Activated T-helper 17 cell treated with anti-CD3 and anti-CD28 coated beads, Interleukin-2, amount 50 U/mL, for 72 hours (primary cell): ENCODE measurements at places on chromosomes 1 and 21. TPM values are rescaled to one million over a fixed set of nuclear protein-coding genes. Genes with fewer than 3 reads are reported as not detected.
A peak's percentile ranks its signal among the peaks of the same experiment; 100 is the strongest.

NUP210L gene
- 0.04 TPM for total RNA-seq

CDC42BPA gene
- total RNA-seq = 2.9 TPM

- no peak for ATAC-seq
These were observed 1.1 kb downstream of the RASAL2 start for GRCh38 chr1:178094739-178095645.

ANGPTL3 gene
- not detected for total RNA-seq

DNA sequence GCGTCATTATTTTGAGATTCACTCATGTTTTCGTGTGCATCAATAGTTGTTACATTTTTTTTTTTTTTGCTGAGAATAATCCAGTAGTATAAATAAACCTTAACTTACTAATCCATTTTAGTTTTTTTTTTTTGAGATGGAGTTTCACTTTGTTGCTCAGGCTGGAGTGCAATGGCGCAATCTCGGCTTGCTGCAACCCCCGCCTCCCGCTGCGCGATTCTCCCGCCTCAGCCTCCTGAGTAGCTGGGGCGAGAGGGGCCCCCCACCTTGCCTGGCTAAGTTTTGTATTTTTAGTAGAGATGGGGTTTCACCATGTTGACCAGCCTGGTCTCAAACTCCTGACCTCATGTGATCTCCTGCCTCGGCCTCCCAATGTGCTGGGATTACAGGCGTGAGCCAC, 66.0 kb downstream of the CTH start:
- no peak for ATAC-seq

- ATAC-seq = no peak
These were observed 60.6 kb downstream of the RIPK4 start for GRCh38 chr21:41706263-41706639.

- peak; percentile 97 for ATAC-seq
These were observed 5.9 kb downstream of the RFX5 start for GRCh38 chr1:151340870-151341754.

AQP10 gene
- total RNA-seq = not detected

GRCh38 chr1:209743145-209743482, 12.7 kb upstream of the TRAF3IP3 start:
- ATAC-seq = peak; percentile 5

IQGAP3 gene
- 8.7 TPM for total RNA-seq

DNA sequence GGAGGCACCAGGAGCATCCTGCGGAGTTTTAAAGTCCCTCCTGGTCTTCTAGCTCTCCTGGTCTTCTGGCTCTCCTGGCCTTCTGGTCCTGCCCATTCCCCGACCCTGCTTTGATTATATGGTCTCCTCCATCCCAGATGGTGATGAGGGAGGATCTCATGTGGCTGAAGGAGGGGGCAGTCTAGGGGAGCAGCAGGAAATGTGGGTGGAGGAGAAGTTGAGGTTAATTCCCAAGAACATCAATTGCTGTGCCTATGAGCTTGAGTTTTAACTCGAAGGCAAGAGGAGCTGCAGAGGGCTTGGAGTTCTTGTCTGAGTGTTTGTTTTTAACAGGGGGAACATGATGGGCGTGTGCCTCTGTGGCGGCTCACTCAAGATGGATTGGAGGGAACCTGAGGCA, 408.8 kb downstream of the MATN1 start:
- no peak for ATAC-seq

- no peak for ATAC-seq
These were observed 15.6 kb upstream of the VAMP3 start for GRCh38 chr1:7755448-7755847.

GRCh38 chr1:110200666-110201065, 9.4 kb upstream of the KCNC4 start:
- ATAC-seq = no peak

DNA sequence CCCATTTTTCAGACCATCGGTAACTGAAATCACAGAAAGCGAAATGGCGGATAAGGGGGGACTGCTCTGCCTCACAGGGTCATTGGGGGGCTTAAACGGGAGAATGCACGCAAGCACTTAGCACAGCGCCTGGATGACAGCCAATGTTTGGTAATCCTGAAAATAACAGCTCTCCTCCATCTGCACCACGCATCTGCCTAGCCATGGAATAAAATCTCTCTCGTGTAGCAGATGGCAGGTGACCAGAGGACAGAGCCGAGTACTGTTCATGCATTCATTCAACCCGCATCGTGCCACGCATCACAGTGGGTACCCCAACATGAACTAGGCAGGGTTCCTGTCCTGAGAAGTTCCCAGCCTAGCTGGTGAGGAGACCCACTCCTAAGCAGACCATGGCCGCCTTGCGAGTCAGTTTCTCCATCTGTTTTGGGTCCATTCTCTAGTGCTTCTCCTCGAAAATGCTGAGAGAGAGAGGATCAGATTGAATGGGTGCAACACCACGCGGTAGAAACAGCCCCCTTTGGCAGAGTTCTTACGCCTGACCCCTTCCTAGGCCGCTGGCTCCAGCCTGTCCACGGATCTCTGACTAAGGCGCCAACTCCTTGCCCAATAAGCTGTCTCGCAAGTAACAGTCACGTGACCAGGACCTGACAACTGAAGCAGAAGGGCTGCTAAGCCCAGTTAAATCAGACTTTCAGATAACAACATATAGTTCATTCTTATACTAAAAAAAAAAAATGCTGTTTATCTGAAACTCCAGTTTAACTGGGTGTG, 7.3 kb downstream of the SLC1A7 start:
- ATAC-seq = no peak

RPAP2 gene
- 29.0 TPM for total RNA-seq

- no peak for ATAC-seq
These were observed 616.1 kb upstream of the ADAMTS5 start for GRCh38 chr21:27582948-27583430.

GRCh38 chr1:218524526-218524925, 179.4 kb downstream of the TGFB2 start:
- ATAC-seq = no peak

DNA sequence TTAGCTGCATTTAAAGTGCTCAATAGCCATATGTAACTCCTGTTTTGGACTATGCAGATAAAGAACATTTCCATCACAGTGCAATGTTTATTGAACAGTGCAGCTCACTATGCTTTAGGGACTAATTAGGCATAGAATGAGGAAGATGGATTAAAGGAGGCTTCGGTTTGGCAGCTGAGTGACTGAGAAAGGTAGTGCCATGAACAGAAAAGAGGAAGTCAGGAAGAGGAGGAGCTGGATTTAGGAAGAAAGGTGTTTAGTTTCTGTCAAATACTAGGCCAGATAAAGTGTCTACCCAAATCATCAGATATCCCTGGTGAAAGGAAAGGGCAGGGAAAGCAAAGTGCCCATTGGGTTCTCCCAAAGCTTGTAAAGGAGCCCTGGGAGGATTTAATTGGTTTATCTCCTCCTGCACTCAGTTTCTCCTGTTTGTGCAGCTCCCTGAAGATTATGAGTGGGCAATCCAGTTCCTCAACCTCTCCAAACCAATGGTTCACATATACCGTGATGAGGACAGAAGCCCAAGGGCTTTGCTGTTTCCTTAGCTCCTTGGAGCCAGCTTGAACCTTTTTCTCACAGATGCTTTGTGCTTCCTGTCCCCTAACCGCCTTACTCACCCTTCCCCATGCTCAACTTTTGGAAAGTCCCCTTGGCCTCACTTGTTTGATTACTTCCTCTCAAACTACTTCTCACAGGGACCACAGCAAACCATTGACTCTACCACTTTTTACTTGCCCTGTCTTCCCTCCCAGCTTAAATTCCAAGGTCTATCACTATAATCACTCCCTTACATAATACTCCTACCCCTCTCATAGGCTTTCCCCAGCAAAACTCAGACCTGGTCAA, 3.5 kb upstream of the RAP1A start:
- ATAC-seq = peak; percentile 58
